ENCODE measurements at places on chromosomes 3 and 15. TPM values are rescaled to one million over a fixed set of nuclear protein-coding genes. Genes with fewer than 3 reads are reported as not detected.

GRCh38 chr3:118533676-118534075 lies 501.0 kb downstream of the IGSF11 start:
- H3K4me3 ChIP-seq = no peak overlapping the region
- H3K36me3 ChIP-seq = peaks cover 9% of the 10 kb centered on the region

- no peaks in the 10 kb centered on the region for H3K36me3 ChIP-seq
- DNase-seq = no peak
- no peaks in the 10 kb centered on the region for H3K4me1 ChIP-seq
- H3K4me3 ChIP-seq = no peak overlapping the region
- no peak overlapping the region for H3K27ac ChIP-seq
- H3K27me3 ChIP-seq = no peaks in the 10 kb centered on the region
These were observed 384.9 kb upstream of the ROBO1 start for GRCh38 chr3:80152692-80153091.

ANKRD34C gene
- total RNA-seq = not detected

GRCh38 chr3:72274493-72275330 lies 489.8 kb upstream of the PROK2 start:
- H3K27ac ChIP-seq = no peak overlapping the region
- no peaks in the 10 kb centered on the region for H3K27me3 ChIP-seq
- H3K4me1 ChIP-seq = no peaks in the 10 kb centered on the region
- no peak overlapping the region for H3K4me3 ChIP-seq
- DNase-seq = no peak

DNA sequence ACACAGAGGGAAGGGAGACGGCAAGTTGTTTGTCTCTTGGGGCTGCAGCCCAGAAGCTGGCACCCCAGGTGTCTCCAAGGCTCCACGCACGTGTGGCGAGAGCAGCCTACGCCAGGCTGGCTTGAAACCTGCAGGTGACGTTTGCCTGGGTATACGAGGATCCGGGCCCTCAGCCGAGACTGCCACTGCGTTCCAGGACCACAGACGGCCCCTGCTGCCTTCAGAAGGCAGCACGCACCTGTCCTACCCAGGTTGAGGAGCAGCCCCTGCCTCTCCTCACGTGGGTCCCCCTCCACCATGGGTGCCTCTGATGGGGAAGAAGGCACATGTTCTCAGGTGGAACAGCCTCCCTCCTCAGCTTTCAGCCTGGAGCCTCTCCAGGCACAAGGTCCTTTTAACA lies 75.3 kb upstream of the PRR20G start:
- no peaks in the 10 kb centered on the region for H3K27me3 ChIP-seq
- no peaks in the 10 kb centered on the region for H3K4me1 ChIP-seq
- no peak overlapping the region for H3K27ac ChIP-seq
- no peaks in the 10 kb centered on the region for H3K36me3 ChIP-seq
- no peak for DNase-seq

GRCh38 chr3:155391104-155391503 lies 97.6 kb upstream of the STRIT1 start:
- H3K4me1 ChIP-seq = no peaks in the 10 kb centered on the region
- H3K4me3 ChIP-seq = no peak overlapping the region
- H3K27ac ChIP-seq = no peak overlapping the region
- peaks cover 10% of the 10 kb centered on the region for H3K36me3 ChIP-seq
- no peaks in the 10 kb centered on the region for H3K27me3 ChIP-seq

- no peaks in the 10 kb centered on the region for H3K36me3 ChIP-seq
- H3K27ac ChIP-seq = no peak overlapping the region
- H3K27me3 ChIP-seq = no peaks in the 10 kb centered on the region
- peak; percentile 68 for DNase-seq
- H3K4me3 ChIP-seq = no peak overlapping the region
These were observed 21.1 kb upstream of the SKOR1 start for GRCh38 chr15:67803996-67804843.

TPRG1 gene
- total RNA-seq = 0.20 TPM

ITGA11 gene
- total RNA-seq = not detected

SPTSSB gene
- 1.4 TPM for total RNA-seq

DNA sequence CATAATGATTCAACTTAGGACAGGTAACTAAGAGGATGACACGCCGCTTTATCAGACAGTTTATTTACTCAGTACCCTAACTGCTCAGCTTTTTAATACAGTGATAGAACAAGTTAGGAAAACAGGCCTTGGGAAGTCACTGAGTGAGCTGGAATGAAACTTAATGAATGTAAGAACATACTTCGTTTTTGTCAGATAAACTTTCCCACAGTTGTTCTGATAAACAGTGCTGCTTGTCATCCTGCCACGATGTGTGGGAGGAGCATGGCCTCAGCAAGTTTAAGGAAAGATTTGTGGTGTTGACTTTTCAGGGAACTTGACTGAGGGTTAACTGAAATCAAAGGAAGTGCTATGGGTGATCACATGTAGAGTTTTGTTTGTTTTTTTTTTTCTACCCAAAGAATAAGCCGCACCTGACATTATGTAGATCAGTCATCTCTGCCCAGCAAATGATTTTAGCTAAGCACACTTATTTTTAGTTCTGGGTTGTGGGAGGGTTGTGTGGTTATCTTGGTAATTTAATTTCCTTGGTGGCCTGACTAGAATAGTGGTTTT lies 5.6 kb upstream of the P2RY14 start:
- H3K27me3 ChIP-seq = no peaks in the 10 kb centered on the region
- DNase-seq = no peak
- H3K4me1 ChIP-seq = no peaks in the 10 kb centered on the region
- H3K4me3 ChIP-seq = no peak overlapping the region
- no peaks in the 10 kb centered on the region for H3K36me3 ChIP-seq

UACA gene
- 38.0 TPM for total RNA-seq

DNA sequence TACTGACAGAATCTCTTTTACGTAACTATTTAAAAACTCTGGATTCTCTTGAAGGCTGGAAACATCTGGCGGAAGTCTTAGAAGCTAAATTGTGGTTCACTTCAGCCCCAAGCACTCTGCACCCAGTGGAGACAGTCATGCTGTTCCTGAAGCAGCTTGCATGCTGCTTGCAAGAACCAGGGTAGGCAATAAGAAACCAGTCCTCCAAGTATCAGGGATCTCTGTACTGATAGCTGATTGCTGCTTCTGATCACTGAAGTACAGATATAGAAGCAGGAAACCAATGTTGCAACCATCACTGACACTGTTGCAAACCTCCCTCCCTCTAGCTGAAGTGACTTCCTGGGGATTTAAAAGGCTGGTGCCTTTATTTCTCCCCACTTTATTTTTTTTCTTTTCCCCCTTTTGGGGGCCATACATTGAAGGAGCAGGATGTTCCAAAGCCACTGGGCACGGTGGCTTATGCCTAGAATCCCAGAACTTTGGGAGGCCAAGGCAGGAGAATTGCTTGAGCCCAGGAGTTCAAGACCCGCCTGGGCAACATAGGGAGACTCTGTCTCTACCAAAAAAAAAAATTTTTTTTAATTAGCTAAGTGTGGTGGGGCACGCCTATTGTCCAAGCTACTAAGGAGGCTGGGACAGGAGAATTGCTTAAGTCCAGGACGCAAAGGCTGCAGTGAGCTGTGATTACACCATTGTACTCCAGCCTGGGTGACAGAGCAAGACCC lies 15.3 kb downstream of the SPCS1 start:
- no peak overlapping the region for H3K4me3 ChIP-seq
- DNase-seq = no peak
- no peaks in the 10 kb centered on the region for H3K27me3 ChIP-seq
- no peak overlapping the region for H3K27ac ChIP-seq
- no peaks in the 10 kb centered on the region for H3K4me1 ChIP-seq

GRCh38 chr15:71325481-71325880 lies 210.2 kb downstream of the THSD4 start:
- no peaks in the 10 kb centered on the region for H3K27me3 ChIP-seq
- no peak for DNase-seq
- no peak overlapping the region for H3K27ac ChIP-seq
- no peak overlapping the region for H3K4me3 ChIP-seq
- no peaks in the 10 kb centered on the region for H3K4me1 ChIP-seq
- H3K36me3 ChIP-seq = no peaks in the 10 kb centered on the region

DNA sequence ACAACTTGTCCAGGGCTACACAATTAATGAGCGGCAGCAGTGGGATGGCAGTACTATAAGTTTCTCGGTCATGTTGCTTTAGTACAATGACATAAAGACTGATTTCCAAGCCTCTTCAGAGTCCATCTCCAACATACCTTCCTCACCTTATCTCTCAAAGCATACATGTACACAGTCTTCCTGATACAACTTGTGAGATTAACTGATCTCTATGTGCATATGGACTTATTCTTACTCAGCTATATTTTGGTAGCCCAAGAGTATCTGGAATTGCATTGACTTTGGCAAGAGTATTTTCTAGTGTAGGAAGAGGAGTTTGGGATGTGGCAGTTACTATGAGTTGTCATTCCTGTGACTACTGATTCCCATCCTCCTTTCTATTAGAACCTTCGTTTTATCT lies 575.0 kb downstream of the EDEM1 start:
- no peaks in the 10 kb centered on the region for H3K27me3 ChIP-seq
- no peaks in the 10 kb centered on the region for H3K36me3 ChIP-seq
- no peaks in the 10 kb centered on the region for H3K4me1 ChIP-seq
- H3K4me3 ChIP-seq = no peak overlapping the region
- no peak for DNase-seq

COL6A5 gene
- 0.04 TPM for total RNA-seq

ARL14 gene
- not detected for total RNA-seq

GRCh38 chr15:70531576-70531975 lies 231.8 kb downstream of the UACA start:
- H3K27me3 ChIP-seq = no peaks in the 10 kb centered on the region
- DNase-seq = no peak
- H3K4me3 ChIP-seq = no peak overlapping the region
- no peaks in the 10 kb centered on the region for H3K36me3 ChIP-seq
- H3K27ac ChIP-seq = no peak overlapping the region

DNA sequence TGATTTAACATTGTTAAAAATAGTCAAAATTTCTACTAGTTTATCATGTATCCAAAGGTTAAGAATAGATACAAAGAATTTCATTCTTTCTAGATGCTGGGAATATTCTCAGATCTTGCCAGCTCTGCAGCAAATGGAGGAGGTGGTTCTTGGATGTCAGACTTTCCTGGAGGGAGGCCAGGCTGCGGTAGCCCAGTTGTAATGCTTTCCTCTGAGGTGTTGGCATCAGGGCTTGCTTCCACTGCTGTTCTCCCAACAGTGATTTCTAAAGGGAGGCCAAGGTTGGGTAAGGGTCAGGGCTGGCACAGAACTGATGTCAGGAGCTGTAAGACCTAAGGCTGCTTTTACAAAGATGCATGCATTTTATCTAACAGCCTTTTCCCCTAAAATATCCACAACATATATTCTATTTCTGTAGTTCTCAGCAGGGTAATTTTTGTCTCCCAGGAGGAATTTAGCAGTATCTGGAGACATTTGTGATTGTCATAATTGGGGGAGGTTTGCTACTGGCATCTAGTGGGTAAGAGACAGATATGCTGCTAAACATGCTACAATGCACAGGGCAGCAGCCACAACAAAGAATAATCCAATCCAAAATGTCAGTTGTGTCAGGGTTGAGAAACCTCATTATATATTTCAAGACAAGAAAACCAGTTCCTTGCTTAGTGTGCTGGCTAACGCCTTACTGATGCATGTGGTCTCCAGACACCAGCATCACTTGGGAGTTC lies 42.0 kb upstream of the SPTSSB start:
- H3K36me3 ChIP-seq = peaks cover 17% of the 10 kb centered on the region
- DNase-seq = no peak
- H3K27me3 ChIP-seq = no peaks in the 10 kb centered on the region

DNA sequence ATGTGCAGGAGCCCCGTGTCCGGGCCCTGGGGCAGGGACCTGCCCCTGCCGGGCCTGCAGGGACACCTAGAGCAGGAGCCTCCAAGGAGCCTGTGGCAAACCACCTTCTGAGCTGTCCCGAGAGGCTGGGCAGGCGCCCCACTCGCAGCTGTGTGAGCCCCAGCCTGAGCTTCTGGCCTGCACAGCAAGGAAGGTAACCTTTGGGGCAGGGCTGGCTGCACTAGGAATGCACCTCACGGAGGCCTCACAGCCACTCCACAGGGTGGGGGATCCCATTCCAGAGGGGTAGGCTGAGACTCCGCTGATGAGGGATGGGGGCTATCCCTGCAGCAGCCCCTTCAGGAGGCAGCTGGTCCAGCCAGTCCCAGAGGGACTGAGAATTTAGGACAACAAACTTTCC lies 68.1 kb downstream of the DNAJB8 start:
- H3K4me3 ChIP-seq = no peak overlapping the region
- H3K27me3 ChIP-seq = no peaks in the 10 kb centered on the region
- no peak for DNase-seq
- no peaks in the 10 kb centered on the region for H3K4me1 ChIP-seq

- peaks cover 4% of the 10 kb centered on the region for H3K4me1 ChIP-seq
- no peak overlapping the region for H3K27ac ChIP-seq
- H3K4me3 ChIP-seq = no peak overlapping the region
- DNase-seq = no peak
- H3K27me3 ChIP-seq = no peaks in the 10 kb centered on the region
These were observed 179.4 kb downstream of the FAM43A start for GRCh38 chr3:194865061-194865460.

DNA sequence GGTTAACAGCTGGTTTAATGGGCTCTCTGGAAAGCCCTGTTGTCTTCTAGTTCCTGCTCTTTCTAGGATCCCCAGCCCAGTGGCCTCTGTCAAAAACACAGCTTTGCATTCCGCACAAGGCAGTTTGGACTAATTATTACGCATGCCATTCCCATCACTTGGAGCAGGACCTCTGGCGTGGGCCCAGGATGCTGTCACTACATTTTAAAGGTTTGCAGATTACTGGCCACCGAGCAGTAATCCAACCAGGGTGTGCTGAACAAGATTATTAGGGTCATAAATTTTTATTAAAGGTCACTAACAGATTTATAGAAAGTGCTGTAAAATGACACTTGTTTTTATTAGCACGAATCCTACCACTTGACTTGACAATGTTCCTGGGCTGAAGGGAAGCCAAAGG lies 143.6 kb upstream of the SLC6A11 start:
- H3K27me3 ChIP-seq = no peaks in the 10 kb centered on the region
- no peak overlapping the region for H3K4me3 ChIP-seq
- no peak overlapping the region for H3K27ac ChIP-seq
- no peaks in the 10 kb centered on the region for H3K4me1 ChIP-seq

Measured in H9 (cell line).